ENCODE measurements at places on chromosomes 11 and 22. TPM values are rescaled to one million over a fixed set of nuclear protein-coding genes. Genes with fewer than 3 reads are reported as not detected.

CDC42BPG gene
- 9.7 TPM for total RNA-seq

OR5AN1 gene
- under 0.01 TPM for total RNA-seq

MS4A12 gene
- total RNA-seq, result not detected

SPI1 gene
- total RNA-seq, result 7.5 TPM

OR10A3 gene
- total RNA-seq, result not detected

PRMT3 gene
- total RNA-seq, result 19.6 TPM

NEFH gene
- total RNA-seq, result 1.3 TPM
